NCI-H446 treated with DMSO at 0.1 percent for 48 hours (cell line): ENCODE measurements at places on chromosomes 4 and X.

DNA sequence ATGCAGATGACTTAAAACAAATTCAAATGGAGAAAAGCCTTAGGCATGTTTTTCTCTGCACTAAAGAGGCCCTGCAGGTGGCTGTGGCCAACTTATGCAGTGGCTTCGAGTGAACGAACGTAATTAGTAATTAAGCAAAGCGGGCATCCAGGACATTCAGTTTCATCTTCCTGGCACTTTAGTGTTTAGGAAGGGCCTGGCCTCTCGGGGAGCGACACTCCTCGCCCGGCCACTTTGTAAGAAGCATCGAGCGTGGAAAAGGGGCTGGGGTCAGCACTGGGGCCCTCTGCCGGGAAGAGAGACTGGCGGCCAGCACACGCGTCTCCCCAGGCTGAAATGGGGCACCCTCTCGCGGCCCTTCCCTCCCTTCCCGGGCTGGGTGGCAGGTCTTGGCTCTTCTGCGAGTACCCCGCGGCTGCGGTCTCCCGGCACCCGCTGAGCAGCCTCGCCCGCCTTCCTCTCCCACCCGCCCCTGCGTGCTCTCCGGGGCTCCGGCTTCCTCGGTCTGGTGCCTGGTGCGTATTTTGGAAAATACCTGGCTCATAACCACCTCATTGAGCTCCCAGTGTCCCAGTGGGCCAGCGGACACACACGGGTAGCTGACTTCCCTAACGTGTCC lies 677 bp upstream of the CYP4V2 start:
- no peak for DNase-seq

GRCh38 chrX:23435108-23435507 lies 100.5 kb downstream of the PTCHD1 start:
- DNase-seq: no peak

DNA sequence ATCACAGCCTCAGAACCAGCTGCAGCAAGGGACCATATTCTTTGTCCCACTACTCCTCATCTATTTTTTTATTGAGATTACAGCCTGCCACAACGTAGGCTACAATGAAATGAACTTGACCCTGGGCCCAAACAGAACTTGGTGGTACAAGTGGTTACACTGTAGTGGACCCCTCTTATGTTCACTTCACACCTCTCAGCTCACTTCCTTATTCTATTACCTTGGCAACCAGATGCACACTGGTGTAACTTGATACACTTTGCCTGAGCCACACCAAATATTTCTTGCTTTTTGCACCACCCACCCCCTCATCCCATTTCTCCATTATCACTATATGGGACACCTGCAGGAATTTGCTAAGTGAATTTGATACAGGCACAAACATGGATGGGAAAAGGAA lies 105.8 kb downstream of the CXCL13 start:
- DNase-seq: no peak

DNA sequence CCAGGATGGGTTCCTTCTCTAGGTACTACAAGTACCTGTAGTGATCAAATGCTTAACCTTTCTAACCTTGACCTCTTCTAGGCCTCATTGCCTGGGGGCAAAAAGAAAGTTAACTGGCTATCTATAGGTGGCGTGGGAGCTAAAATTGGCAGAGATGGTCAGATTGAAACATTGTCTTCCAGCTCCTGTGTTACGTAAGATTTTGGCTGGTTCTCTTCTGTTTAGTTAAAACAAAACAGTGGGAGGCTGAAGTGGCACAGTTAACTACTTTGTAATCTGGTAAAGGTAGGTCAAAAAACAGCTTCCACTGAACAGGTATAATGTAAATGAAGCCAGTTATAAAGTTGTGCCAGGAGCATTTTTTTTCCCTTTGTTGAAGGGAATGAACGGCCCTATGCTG lies 115.2 kb downstream of the MBNL3 start:
- no peak for DNase-seq

DNA sequence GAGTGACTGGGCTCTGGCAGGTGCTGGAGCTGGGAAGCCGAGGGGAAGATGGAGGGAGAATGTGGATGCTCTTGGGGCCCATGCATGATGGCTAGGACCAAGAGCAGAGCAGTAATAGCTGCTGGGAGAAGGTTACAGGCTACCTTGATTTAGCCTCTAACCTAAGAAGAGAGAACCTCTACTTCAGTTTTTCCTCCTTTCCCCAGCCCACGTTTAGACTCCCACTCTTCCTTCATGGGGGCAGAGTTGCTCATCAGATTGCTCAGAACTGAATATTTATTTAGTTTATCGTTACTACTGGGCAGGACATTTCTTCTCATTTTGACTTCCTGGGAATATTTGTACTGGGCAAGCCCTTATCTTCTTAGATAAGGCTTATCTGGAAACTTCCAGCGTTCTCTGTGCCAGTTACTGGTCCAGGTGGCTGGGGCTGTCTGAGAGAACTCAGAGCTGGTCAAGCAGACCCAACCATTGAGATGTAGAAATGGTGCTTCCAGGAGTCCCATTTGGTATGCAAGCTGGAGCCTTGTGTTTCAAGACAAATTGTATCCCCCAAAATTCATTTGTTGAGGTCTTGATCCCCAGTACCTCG lies 442.9 kb upstream of the BOD1L1 start:
- DNase-seq: no peak

DNA sequence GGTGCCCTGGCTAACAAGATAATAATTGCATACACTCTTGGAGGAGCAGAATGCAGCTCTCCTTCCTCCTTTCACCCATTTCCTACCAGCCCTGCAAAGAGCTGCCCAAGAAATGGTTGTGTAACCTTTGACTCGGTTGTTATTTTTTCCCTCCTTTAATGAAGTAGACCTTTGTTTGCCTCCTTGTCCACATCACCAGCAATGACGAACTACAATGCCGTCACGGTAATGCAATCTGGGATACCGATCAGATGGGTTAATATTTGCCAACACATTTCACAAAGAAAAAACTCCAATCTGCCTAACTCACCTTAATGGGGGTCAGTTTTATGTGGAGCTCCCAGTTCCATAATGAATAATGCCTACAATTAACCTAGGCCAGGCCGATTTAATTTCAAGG lies 32.0 kb downstream of the GPRIN3 start:
- no peak for DNase-seq

DNA sequence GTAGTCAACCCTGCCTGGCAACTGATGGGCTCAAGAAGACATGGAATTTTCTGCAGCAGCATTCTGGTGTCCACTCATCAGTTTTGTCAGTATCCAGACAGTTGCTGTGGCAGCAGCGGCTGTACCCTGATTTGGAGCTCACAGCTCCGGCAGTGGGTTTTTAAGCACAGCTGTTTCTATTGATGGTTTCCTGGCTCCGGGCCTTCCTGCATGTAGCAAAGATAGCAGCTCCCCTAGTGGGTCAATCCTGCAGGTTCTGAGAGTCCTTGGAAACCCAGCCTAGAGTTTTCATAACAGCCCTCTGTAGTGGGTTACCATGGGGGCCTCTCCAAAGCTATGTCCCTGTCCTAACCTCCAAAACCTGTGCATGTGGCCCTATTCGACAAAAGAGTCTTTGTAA lies 84.0 kb upstream of the ATP6AP2 start:
- DNase-seq: no peak

GRCh38 chr4:120704538-120704937 lies 218.0 kb downstream of the PRDM5 start:
- DNase-seq: no peak

DNA sequence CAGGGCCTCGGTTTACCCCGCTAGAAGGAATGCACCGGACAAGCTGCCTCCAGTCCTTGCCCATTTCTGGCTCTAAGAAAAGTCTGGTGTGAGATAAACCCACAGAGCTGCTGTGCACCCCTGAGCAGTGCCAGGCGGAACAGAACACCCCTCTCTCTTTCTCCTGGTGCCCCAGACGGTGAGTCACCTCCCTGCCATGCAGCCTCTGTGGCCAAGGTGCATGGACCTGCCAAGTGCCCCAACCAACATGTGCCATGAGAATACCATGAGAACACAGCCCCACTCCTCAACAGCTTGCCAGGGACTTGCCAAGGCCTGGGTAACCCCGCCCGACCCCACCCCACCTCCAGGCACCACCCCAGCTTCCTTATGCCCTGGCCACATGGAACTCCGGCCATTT lies 47.7 kb upstream of the MAN2B2 start:
- no peak for DNase-seq

- DNase-seq: no peak
Measured at GRCh38 chr4:136829280-136829679, 703.0 kb downstream of the PCDH18 start.
